ENCODE measurements at places on chromosomes 2 and 18.

DNA sequence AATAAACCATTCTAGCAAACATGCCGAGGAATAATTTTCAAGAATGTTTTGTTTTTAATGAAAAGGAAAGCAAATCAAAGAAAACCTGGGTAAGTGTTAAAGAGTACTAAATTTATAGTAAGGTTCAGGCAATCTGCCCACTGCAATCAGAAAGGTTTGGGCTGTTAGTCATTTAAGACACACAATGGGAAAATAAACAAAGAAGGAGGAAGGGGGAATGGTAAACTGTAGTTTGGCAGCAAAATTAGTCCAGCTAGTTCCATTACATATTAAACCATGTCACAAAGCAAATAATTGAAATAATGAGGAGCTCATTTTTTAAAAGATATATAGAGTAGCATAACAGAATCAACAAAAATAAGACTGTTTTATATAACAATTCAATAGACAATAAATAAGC, 87.5 kb upstream of the COPS8 start:
- DNase-seq = no peak

GRCh38 chr2:61937886-61938285, 32.4 kb downstream of the COMMD1 start:
- no peak for DNase-seq

- no peak for DNase-seq
These were observed 10.5 kb downstream of the COL3A1 start for GRCh38 chr2:188984680-188985079.

DNA sequence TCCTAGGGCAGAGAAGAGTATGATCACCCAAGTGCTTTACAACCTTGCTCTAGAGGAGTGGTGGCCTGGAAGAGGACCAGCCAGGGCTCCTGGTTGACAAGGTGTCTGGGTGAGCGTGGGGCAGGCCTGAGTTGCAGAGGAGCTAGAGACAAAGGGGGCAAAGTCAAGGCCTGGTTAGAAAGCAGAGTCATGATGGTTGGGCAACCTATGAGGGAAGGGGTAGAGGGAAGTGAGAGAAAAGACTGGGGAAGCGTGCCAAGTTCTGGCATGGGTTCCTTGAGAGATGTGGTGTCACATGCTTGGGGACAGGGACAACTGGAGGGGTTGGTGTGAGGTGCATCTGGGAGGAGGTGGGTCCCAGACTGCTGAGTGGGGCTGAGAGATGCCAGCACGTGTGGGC, 13.5 kb downstream of the ZFP36L2 start:
- DNase-seq = no peak

DNA sequence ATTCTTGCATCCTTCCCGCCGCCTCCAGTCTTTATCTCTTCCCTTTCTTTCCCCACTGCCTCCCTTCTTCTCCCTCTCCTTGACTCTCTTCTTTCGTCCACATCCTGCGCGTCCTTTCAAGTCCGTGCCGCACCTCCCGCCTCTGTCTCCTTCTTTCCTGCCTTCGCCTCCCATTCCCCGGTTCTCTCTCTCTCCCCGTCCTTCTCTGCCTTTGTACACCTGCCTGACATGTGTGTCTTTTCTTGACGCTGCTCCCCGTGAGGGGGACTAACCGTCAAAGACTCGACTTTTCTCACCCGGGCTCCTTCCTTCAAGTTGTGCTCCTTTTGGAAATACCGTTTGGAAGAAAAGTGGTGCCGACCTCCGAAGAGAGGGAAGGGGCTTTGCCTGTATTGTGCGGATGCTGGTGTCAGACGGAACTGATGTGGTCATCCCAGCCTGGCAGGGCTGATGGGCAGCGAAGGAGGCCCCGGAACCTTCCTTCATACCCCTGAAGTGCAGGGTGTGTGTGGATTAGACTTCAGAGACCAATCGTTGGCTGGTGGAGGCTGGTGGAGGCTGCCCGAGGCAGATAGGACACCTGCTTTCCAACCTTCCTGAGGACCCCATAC, 879 bp downstream of the TMEM178A start:
- DNase-seq = no peak

DNA sequence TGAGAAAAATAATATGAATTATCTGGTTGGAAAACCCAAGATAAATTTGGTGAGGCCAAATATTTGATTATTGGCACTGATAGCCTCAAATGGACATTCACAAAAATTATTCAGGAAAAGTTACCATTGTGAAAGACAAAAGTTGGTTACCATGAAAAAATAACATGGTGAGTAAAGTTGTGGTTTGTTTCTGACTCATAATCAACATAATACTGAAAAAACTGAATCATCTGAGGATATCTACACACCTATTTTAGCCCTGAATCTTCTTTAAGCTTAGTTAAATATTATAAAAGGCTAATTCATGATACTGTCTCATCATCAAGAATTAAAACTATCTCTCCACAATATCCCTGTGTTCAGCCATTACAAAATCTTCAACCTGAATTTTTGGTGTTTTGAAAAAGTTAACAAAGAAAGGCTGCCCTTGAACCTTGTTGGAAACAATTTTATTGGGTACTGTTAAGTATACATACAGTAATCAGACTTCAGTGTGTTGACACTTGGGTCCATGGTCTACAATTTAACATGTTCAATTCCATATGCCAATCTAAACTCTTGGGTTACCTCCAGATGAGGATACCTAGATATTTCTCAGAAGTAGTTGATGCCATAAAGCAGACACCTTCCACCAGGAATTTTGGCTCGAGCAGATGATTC, 607.5 kb upstream of the SLC39A10 start:
- no peak for DNase-seq

DNA sequence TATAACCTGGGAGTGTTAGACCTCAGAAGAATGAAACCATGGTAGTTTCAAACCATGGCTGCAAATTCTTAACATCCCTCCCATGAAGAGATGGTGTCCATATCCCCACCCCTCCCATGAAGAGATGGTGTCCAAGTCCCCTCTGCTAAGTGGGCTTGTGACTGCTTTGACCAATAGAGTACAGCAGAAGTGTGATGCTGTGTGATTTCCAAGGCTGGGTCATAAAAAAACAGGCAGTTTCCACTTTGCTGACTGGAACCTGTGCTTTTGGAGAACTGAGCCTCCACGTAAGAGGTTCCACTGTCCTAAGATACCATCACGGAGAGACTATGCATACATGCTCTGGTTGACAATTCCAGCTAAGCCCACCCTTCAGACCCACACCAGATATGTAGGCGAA, 65.5 kb downstream of the MRO start:
- no peak for DNase-seq

DNA sequence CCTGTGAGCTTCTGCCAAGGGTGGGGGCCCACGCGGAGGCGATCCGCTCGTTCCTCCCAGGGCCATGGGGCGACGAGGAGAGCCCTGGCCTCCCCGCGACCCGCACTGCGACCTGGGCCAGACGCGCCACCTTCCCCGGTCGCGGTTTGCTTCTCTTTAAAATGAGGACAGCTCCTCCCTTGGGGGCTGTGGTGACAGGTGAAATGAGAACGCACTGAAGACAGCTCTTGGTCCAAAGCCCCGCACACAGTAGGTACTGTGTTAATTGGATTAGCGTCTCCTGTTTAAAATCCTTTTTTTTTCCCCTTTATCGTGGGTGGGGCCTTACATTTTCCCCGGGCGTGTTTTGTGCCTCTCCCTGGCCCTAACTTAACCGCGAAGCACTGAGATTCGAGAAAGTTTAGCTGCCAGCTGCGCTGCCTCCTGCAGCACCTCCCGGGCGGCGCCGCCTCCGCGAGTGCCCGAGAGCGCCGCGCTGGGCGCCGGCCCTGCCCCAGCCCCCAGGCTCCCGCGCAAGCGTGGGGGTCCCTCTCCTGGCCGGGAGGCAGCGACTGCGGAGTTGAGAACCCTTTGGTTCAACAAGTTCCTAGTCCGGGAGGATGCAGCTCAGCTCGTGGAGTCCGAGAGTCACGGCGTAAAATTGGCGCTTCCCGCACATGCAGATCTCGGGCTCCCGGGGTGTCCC, 1.1 kb downstream of the HPCAL1 start:
- DNase-seq = peak; percentile 54

DNA sequence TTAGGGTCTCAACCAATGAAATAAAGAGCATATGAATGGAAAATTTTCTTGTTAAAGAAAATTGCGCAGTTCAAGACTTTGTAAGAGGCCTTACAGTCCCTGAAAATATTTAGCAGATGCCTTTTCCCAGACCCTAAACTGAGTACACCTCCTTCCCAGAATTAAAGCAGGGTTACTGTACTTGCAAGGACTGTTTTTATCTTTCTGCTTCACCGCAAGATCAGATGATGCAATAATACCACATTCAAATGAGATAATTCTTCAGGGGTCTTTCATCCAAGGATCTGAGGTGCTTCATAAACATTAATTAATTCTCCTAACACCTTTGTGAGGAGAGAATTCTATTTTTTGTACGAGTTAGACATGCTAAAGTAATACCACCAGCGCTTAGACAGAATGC, 1071.8 kb upstream of the PIK3C3 start:
- no peak for DNase-seq

GRCh38 chr2:167708998-167709397, 538.4 kb downstream of the STK39 start:
- no peak for DNase-seq

GRCh38 chr2:63676135-63676534, 87.4 kb downstream of the MDH1 start:
- DNase-seq = no peak

GRCh38 chr18:37778417-37779165, 213.0 kb upstream of the CELF4 start:
- DNase-seq = peak; percentile 54

- no peak for DNase-seq
These were observed 92.0 kb downstream of the USP40 start for GRCh38 chr2:233474308-233475160.
